T-helper 1 cell (primary cell): ENCODE measurements at places on chromosomes 12 and 14.

- DNase-seq, result no peak
These were observed 77.8 kb downstream of the PTPRB start for GRCh38 chr12:70559390-70559789.

GRCh38 chr12:7634561-7634960, 31.1 kb downstream of the APOBEC1 start:
- no peak for DNase-seq

DNA sequence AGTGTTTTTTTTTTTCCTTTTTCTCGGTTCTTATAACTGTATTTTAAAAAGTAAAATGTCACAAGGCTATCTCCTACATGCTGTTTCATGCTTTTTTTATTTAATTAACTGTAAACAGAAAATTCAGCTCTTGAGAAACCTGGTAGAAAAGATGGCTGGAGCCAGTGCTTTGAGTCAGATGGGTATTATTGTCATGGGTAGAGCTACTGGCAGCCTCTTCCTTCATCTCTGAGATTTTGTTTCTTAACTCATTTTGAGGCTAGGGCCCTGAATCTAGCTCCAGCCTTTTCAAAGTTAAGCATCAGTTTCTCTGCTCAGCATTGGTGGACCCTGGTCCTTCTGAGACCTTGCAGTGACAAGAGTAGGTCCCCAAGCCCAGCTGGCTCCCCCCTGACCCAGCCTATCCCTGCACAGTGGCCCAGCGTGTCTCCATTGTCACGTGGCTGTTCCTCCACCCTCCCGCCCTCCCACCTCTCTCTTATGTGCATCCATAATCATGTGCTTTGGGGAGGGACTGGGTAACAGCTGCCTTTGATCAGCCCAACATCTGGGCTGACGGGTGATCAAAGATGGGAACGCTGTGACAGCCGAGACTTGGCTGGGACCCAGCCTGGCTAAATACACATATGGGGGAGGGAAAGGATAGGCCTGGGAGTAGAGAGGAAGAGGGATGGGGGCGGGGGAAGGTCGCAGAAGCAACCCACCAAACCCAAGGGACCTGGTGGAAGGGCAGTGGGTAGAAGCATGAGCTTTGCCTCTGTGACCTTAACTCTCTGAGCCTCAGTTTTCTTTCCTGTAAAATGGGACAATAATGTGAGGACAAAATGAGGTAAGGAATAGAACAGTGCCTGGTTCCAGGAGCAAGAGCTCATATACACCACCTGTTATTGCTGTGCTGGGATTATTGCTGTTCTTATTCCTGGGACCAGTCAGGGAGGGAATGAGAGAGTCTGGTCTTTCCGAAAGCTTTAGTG, 24.4 kb upstream of the RBM19 start:
- no peak for DNase-seq

- DNase-seq, result no peak
These were observed 81.4 kb upstream of the NCOR2 start for GRCh38 chr12:124648710-124649384.

GRCh38 chr14:64213086-64213485, 81.1 kb downstream of the ESR2 start:
- DNase-seq, result no peak

GRCh38 chr12:102963796-102964195, 6.3 kb downstream of the ASCL1 start:
- no peak for DNase-seq

DNA sequence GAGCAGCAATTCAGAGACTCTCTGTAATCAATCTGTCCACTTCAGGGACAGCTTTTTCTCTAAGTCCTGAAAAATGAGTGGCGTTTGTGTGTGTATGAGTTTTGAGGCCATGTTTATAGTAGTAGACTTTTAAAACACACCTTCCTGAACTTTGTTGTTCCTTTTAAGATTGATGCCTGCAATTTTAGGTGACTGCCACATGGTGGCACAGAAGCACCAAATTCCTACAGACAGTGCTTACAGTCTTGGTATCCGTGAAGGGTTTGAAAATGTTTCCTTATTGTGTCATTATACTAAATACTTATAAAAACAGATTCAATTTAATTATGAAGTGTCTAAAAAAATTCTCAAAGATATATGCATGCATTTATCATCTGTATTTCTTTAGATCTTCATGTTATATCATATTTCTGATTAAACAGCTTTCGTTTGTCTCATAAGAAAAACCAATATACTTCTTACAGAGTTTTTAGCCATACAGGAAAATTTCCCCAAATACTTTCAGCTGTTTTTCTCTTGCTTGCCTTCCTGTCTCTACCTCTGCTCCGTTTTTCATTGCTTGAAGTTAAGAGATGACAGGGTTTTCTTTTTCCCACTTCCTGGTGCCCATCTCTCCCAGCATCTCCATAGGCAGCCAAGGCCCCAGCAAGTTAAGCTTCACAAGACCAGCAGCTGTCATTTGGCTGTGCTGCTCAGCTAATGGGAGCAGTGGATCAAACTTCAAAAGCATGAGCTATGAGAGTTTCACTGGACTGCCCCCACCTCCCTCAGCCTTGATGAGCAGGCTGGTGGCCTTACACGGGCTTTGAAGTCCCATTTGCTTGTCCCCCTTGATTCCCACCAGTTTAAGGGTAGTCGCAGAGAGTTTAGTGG, 259.6 kb downstream of the AKAP6 start:
- DNase-seq, result no peak

DNA sequence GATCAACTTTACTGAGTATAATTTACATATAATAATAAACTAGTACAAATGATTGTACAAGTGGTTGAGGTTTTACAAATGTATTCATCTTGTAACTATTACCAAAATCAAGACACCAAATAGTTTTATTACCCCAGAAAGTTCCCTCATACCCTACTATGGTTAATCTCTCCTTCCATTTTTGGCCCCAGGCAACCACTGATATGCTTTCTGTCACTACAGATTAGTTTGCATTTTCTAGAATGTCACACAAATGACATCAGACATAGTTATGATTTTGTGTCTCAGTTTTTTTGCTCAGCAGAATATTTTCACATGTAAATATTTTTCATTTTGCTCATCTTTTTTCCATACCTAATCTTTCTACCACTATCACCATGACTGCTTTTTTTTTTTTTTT, 49.1 kb downstream of the TMX1 start:
- no peak for DNase-seq

DNA sequence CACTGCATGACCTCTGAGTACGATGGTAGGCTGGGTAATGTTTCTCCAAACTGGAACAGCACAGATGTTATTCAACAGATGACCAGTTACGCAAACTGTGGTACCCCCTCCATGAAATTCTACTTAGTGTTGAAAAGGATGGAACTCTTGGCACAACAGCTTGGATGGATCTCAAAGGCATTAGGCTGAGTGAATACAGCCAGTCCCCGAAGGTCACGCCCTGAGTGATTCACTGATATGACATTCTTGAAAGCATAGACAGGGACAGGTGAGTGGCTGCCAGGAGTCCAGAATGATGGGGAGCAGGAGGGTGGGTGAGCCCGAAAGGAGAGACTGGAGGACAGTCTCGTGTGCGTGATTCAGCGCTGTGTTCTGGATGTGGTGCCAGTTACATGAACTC, 187.5 kb upstream of the TMEM132C start:
- no peak for DNase-seq

DNA sequence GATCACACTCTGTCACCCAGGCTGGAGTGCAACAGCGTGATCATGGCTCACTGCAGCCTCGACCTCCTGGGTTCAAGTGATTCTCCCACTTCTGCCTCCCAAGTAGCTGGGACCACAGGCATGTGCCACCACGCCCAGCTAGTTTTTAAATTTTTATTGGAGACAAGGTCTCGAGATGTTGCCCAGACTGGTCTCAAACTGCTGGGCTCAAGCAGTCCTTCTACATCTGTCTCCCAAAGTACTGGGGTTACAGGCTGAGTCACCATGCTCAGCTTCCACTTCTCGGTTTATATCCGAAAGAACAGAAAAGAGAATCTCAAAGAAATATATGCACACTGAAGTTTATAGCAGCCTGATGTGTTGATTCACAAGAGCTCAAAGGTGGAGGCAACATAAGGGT, 107.5 kb downstream of the SCARB1 start:
- DNase-seq, result no peak

GRCh38 chr12:27549236-27549800, 25.3 kb downstream of the PPFIBP1 start:
- DNase-seq, result no peak

DNA sequence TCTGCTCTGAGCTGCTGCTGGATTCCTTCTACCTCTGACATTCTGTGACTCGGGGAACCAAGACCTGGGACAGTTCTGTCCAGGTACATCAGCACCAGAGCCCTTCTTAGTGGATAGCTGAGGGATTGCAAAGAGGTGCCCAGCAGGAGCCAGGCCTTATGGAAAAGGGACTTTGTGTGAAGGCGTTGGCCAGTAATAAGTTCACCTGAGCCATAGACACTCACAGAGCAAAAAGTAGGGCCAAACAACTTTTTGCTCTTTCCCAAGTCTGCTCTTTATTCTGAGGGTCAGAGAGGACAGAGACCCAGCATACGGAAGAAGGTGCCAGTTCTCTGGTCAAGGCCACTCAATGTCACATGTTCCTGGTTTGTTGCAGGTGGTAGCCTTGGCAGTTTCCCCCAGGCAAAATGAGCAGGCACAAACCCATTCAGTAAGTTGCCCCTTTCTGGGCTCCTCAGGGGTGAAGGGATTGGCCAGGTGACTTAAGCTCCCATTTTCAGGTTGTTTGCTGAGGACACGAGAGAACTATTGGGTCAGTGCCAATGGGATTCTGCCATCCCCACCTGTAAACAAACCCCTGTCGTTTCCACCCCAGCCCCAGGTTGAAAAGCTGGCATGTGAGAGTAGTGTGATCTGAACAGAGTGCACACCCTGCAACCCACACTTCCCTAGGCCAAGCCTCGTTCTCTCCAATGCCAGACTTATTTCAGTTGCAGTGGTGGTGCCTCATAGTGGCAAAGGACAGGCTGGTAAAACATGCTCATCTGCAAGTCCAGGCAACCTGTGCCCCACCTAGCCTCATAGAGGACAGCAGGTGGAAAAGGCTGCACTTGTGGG, 150.3 kb downstream of the SMOC1 start:
- no peak for DNase-seq

DNA sequence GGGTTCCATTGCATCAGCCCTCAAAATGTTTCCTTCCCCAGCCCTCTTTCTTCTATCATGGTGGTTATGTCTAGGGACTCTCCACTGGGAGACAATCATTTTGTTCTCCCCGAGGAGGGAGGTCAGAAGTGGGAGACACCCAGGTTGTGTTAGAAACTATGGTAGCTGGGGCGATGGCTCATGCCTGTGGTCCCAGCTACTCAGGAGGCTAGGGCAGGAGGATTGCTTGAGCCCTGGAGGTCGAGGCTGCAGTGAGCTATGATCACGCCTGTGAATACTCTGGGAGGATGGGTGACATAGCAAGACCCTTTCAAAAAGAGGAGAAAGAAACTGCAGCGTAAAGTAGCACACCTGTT, 13.0 kb upstream of the LRRC23 start:
- DNase-seq, result no peak

DNA sequence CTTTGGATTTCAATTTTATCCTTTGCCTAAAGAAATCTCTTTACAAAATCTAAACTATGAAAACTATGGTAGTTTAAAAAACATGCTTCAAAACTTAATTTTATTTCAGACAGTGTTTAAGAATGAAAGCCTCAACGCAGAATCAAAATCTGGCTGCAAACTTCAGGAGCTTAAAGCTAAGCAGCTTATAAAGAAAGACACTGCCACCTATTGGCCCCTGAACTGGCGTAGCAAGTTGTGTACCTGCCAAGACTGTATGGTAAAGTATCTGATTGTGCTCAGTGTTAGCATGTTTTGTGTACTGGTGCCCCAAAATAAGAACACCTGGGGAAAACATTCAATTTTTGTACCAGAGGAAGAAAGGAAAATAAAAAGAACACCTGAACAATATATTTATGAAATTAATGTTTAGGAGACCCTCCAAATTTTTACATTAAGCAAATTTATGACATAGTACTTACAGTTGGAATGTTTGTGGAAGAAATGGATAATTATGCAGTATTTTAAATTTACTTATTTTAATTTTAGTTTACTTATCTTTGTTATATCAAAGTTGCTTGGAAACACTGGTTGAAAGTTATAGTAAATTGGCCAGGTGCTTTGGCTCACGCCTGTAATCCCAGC, 12.2 kb downstream of the UBR7 start:
- DNase-seq, result peak; percentile 36

GRCh38 chr14:94139006-94139405, 9.6 kb upstream of the IFI27L2 start:
- DNase-seq, result no peak

DNA sequence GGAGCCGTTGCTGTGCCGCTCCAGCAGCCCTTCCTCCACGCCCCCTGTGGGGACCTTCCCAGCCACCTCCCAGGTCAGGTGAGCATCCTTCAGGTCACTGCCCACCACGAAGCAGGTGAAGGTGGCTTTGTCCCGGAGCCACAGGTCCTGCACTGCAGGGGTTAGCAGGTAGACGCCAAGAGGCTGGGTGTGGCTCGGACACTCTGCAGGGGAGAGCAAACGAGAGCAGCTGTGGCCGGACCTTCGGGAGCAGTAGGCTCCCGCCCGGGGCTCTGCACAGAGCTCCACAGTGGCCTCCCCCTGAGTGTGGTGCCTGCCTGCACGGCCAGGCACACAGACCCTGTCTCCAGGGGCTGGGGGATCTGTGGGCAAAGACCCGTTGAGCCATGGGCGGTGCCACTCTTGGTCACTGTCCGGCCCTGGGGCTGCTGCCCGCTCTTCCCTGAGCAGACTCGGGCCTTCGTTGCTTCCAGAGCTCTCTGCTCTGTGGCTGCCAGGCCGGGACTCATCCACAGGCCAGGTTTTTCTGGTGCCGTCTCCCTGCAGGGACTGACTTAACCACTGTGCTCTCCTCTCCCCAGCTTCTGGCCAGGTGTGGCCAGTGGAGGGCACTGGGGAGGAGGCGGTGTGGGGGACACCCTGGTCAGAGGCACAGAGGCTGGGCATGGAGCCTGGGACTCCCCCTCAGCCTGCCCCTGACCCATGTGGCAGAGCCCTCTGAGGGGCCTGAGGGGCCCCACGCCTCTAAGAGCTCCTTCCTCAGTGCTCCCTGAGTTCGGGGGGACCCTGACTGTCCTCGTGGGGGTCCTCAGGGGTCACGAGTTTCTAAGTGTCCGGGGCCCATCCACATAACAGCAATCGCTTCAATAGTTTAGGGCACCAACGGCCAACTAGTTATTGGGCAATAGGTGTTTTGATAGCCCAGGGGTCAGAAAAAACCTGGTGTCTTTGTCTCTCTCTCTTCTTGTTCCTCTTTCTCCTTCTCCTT, 314.9 kb downstream of the TMEM121 start:
- no peak for DNase-seq

- no peak for DNase-seq
These were observed 61.7 kb upstream of the PTHLH start for GRCh38 chr12:28034271-28034670.

- DNase-seq, result no peak
These were observed 208.5 kb downstream of the ANO2 start for GRCh38 chr12:5736527-5736926.

- no peak for DNase-seq
These were observed 57.3 kb downstream of the DAD1 start for GRCh38 chr14:22531451-22532344.

DNA sequence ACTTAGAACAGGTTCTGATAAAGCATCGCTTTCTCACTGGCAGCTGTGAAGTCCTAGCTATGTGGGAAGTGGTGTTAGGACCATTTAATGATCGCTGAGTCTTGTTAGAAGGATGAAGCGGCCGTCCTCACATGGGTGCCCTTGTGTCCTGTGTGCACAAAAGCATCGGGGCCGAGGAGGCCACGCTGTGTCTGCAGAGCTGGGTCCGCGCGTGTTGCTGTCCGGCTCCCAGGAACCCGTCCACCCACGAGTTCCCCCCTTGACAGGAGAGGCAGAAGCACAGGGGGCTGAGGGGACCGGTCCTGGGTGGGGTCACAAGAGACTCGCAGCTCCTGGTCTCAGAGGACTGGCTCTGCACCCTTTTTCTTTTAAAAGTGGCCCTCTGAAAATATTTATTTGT, 90.4 kb downstream of the ADGRD1 start:
- no peak for DNase-seq
